ENCODE measurements at places on chromosomes 6 and 20.

GRCh38 chr6:33927112-33927511 lies 123.3 kb upstream of the MLN start:
- DNase-seq, result no peak

DNA sequence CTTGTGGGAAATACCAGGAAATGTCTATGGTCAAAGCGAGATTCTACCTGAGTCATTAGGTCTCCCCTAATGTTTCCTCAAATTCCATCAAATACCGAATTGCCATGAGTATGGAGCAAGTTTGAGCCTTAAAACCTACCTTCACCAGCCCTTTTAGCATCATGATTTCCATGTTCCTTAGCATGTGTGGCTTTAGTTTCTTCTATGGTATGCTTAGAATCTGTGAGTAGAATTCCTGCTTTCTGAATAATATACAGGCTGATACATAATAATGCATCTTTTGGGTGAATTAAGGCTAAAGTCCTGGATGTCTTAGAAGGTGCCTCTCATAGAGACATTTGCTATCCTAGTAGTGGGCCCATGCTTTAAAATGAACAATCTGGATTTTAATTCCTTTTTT lies 32.0 kb downstream of the TSPYL4 start:
- no peak for DNase-seq

GRCh38 chr20:10747019-10747418 lies 73.2 kb upstream of the JAG1 start:
- DNase-seq, result no peak

DNA sequence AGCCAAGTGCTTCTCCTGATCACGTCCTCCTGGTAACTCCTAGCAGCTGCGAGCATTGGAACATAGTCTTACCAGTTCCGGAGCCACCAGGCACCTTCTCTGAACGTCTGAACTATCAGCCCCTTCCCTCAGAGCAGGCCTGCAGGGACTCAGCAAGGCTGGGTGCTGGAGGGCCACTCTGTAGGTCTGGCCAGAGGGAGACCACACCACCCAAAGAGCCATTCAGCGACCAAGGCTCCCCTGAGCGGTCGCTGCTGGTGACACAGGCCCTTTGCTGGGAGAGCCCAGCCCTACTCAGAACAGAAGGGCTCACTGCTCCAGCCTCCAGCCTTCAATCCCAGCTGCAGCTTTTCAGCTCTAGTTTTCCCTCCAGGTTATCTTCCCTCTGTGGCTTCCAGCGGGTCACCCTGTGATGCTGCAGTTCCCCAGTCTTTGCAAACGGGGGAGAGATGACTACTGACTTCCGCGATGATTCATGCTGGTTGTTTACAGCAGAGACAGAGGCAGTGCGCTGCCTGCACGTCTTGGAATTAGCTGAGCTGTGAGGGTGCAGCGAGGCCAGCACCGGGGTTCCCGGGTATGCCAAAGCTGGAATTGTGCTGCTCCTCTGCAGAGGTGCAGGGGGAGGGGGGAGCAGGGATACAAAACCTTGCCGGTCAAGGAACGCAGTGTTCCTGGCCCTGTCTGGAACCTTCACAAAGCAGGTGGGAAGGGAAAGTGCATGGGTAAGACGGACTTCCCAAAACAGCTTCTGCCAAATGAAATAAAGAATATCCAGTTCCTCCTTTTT lies 161.4 kb downstream of the LY86 start:
- DNase-seq, result no peak

DNA sequence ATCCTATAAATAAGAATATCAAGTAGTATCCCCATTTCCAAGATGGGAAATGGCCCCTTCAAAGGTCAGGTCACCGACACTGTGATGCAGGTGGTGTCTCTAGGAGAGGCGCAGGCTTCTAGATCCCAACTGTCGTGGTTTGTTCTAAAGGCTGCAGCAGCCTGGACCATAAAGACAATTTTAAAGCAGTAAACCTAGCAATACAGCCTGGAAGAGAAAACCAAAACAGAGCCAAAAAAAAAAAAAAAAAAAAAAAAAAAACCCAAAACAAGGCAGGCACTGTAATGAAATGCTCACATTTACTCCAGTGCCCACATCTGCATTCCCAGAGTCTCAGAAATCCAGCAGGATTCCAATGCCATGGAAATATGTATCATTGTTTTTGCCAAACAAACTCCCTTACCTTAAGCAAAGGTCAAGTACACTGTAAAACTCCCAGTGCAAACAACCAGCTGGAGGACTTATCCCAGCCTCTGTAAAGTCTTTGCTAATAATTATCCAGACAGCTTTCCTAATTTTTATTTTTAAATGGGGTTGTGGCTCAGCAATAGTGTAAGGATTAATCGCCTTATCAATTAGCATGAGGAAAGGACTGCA lies 98.2 kb downstream of the PSMG4 start:
- no peak for DNase-seq

GRCh38 chr6:53654745-53655240 lies 10.8 kb downstream of the KLHL31 start:
- no peak for DNase-seq

GRCh38 chr6:155439376-155439775 lies 16.3 kb downstream of the NOX3 start:
- DNase-seq, result no peak

- no peak for DNase-seq
Observed at GRCh38 chr6:160986851-160987250, 4.7 kb upstream of the MAP3K4 start.

Data from stimulated activated CD8-positive, alpha-beta memory T cell treated with anti-CD3 and anti-CD28 coated beads, Interleukin-4, amount 100 ng/mL, for 1 hour (primary cell).